ENCODE measurements at places on chromosomes 1 and 21.

DNA sequence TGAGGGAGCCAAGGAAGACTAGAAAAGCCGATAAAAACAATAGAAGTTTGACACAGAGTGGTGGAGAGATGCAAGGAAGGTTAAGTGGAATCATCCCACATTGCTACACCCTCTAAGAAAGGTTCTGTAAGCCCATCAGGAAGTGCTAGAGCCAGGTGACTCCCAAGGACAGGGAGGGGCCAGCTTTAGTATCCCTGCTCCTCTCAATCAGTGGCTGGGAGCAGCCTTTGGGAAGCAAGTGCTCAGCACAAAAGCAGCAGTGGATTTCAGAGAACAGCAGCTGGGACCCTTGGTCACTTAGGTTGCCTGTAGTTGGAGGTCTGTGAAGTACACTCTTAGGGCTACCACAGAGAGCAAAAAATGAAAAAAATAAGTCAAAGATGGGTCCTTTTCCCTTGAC lies 42.5 kb downstream of the NME7 start:
- DNase-seq, result no peak

DNA sequence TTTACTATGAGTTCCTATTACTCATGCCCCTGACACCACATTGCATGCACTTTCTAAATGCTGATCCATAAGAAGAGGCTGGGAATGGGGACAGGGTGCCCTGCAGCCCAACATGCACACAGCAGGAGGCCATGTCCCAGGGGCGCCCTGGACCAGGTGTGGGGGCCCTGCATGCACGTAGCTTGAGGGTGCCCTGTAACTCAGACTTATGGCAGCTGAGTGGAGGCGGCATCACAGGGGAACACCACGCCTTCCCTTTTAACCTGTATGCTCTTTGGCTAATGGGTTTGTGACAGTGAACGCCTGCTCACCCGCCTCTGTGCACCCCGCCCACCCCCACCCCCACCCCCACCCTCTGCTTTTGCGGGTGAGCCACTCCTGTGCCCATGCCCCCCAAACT lies 36.1 kb downstream of the SNAP47 start:
- DNase-seq, result no peak

DNA sequence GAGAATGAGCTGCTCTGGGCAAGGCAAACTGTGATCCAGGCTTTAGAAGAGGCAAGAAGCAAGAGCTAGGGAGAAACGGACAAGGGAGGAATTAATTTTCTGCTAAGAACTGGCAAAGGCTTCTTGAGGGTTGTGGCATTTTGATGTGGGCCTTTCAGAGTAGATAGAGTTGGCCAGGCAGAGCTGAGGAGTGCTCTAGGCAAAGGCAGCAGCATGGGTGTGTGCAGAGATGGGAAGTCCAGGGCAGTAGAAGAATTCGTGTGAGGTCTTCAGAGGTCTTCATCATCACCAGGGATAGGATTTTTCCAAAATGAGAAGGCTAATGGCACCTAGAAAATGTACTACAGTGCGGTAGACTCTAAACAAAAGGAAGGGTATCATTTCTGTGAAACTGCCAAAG lies 237.8 kb downstream of the LTN1 start:
- no peak for DNase-seq

- no peak for DNase-seq
Observed at GRCh38 chr1:17307946-17308345, at the start of gene PADI4. Gene PADI4 (plus strand): TSS chr1:17308197. CDS start chr1:17308223, 26 bp downstream.

- DNase-seq, result no peak
Observed at GRCh38 chr1:234089396-234089795, 184.9 kb downstream of the SLC35F3 start.

DNA sequence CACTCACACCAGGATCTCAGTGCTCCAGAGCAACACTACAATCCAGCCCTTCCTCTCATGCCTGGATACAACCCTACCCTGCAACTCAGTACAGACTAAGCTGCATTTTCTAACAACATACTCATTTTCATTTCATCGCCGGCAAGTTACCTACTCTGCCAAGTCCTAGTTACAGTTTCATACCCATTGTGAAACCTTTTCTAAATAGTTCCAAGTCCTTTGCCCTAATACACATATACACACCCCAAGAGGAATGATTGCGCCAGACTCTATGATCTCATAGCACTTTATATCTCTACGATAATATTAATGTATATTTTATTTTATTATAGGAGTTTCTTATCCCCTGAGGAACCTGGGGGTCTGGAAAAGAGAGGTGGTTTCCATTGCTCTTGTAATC lies 122.4 kb downstream of the LMX1A start:
- no peak for DNase-seq

DNA sequence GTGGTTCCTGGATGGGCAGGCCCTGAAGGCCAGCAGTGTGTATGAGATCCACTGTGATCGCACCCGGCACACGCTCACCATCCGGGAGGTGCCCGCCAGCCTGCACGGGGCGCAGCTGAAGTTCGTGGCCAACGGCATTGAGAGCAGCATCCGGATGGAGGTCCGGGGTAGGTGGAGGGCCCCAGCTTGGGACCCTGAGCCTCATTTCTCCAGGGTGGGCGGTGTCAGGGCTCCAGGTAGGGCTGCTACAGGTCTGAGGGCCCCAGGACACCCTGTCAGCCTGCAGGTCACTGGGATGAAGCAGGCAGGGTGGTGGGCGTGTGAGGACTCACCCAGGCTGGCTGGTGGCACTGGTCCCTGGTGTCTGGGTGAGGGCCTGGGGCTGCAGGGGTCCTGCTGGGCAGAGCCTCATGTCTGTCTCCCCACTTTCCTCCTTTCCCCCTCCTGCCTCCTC lies 7.8 kb downstream of the OBSCN start:
- no peak for DNase-seq

DNA sequence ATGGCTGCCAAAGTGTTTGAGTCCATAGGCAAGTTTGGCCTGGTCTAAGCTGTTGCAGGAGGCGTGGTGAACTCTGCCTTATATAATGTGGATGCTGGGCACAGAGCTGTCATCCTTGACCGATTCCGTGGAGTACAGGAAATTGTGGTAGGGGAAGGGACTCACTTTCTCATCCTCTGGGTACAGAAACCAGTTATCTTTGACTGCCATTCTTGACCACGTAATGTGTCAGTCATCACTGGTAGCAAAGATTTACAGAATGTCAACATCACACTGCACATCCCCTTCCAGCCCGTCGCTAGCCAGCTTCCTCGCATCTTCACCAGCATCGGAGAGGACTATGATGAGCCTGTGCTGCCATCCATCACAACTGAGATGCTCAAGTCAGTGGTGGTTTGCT lies 215.8 kb upstream of the JUN start:
- no peak for DNase-seq

DNA sequence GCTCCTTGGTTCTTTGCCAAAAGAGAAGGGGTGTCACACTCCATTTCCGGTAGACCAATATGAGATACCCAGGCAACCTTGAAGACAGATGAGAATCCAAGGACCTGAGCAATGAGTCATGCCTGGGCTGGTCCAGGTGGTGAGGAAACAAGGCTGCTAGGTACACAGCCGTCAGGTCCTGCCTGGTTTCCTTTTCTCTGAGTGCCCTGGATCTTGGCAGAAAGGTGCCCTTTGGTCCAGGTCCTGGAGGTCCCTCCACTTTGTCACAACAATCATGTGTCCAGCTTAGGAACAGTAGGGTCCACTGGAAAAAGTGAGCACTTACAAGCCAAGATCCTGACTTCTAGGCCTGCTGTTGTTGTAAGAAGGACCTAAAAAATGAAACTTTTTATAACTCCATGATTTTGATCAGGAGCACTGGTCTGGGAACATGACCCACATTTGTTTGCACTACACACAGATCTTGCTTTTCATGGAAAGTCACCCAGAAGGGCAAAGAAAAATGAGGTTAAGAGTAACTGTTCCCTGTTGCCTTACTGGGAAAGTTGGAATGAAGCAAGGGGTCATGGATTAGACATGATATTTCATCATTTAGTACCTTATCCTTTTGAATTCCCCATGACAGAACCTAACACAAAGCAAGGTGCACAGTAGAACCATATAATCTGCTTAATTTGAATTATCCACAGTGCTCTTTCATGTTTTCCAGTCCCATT lies 94.7 kb downstream of the PAPPA2 start:
- no peak for DNase-seq

DNA sequence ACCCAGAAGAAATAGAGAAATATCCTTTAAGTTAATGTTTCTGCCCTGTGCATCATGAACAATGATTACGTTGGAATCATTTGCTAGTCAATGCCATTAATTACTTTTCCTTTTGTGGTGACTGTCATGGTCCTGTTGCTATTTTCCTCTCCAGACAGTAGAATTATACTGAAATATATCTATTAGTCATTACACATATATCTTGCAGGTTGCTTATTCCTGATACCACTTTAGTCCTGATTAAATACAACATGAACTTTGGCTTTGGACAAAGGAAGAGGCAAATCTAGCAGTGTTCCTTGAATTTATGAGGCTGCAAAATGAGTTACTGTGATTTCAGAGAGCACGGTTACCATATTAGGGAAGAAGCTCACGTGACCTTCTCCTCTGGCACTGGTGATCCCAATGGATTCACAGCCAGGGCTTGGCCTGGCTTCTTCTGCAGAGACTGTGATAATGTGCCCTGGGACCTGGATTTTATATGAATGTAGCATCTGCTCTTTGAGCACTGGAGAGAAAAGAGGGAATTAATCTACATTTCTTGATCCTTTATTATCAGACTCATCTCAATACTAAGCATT lies 12.4 kb upstream of the KRTAP19-8 start:
- no peak for DNase-seq

DNA sequence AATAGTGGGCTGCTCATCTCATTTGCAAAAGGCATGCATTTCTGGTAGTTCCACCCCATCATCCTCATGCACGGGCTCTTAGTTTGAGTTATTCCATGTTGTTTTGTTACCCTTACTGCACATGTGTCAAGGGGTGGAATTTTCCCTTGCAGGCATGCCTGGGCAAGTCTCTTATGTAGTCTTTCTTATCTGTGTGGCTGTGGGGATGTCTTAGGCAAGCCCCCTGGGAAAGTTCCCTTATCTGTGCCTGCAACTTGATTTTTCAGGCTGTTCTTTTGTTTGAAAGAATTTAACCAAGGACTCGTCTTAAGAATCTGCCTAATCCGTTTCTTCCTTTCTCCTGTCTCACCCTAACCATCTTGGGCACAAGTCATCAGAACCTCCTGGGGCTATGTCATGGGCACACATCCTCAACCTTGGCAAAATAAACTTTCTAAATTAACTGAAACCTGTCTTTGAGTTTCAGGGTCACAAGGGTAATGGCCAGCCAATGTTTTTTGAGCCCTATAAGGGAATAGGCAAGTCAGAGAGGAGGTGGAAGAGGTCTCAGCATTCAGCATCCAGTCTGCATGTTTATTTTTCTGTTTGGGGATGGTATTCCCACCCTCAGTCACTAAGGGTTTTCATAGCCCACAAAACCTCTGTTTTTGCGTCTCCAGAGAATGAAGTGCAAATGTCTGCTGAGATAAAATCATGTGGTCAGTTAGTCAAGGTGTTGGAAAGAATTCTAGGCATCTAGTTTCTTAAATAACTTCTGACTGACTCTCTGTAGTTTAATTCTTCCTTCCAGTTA lies 579.7 kb downstream of the PLA2G4A start:
- DNase-seq, result no peak

- DNase-seq, result no peak
Observed at GRCh38 chr1:198272492-198272891, 115.7 kb downstream of the NEK7 start.

DNA sequence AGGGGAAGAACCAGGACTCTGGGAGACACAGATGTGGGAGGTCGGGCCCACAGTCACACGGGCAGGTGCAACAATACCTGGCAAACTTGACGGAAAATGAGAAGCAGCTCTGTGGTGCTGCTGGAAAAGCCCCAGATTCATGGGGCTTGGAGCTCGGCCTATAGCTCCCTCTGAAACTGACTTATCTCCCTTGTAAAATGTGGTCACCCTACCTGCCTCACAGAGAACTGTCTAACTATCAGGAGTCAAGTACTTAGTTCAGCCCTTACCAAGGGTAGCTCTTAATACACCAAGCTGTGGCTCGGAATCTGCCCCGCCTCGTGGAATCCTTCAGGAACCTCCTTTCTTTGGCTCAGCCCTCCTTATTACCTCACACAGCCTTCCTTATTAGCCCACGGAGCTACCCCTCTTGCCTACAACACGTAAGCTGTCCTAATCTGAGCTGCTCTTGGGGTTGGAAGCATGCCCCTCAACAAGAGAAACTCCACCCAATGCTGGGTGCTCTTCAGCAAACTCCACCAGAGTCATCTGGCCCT lies 68.9 kb downstream of the MRPL37 start:
- no peak for DNase-seq

GRCh38 chr1:229456016-229456415 lies 22.1 kb upstream of the ACTA1 start:
- DNase-seq, result no peak

- DNase-seq, result no peak
Observed at GRCh38 chr1:229383961-229384360, 41.1 kb upstream of the CCSAP start.
